ENCODE measurements at places on chromosomes 2 and 18. TPM values are rescaled to one million over a fixed set of nuclear protein-coding genes. Genes with fewer than 3 reads are reported as not detected.

The AGXT gene
- total RNA-seq = not detected

The SERPINB13 gene
- not detected for total RNA-seq

The SERPINB12 gene
- total RNA-seq = not detected

The SLC40A1 gene
- 97.6 TPM for total RNA-seq

The ACP1 gene
- 77.8 TPM for total RNA-seq

The EVX2 gene
- total RNA-seq = under 0.01 TPM

The GCG gene
- 5.2 TPM for total RNA-seq

The MPP4 gene
- under 0.01 TPM for total RNA-seq

The FHOD3 gene
- total RNA-seq = 15.7 TPM

The CYTIP gene
- 1.0 TPM for total RNA-seq

The ITGA4 gene
- 19.3 TPM for total RNA-seq

The CNOT11 gene
- 19.8 TPM for total RNA-seq

The FAM110C gene
- under 0.01 TPM for total RNA-seq

The BBS5 gene
- 8.4 TPM for total RNA-seq

The SCYGR4 gene
- not detected for total RNA-seq

The TRIM43B gene
- total RNA-seq = not detected

The PPM1G gene
- total RNA-seq = 42.8 TPM
